ENCODE measurements at places on chromosomes 1 and 21.

- DNase-seq: no peak
Observed at GRCh38 chr1:155202731-155203515, 4.8 kb downstream of the THBS3 start.

DNA sequence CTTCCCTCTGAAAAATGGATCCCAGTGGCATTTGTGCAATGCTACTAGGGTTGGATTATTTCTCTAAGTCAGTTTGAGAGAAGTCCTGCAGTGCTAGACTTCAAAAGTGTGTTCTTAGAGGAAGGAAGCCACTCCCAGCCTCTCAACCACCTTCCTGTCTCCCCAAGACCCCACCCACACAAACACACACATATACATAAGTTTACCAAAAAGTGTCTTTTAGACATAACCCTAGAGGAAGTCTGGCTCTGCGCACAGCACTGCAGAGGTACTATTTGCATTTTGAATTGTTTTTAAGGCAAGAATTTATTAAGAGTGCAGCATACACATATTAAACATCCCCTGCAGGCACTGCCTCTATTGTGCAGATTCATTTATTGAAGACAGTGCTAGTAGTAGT lies 127.3 kb downstream of the HHIPL2 start:
- no peak for DNase-seq

DNA sequence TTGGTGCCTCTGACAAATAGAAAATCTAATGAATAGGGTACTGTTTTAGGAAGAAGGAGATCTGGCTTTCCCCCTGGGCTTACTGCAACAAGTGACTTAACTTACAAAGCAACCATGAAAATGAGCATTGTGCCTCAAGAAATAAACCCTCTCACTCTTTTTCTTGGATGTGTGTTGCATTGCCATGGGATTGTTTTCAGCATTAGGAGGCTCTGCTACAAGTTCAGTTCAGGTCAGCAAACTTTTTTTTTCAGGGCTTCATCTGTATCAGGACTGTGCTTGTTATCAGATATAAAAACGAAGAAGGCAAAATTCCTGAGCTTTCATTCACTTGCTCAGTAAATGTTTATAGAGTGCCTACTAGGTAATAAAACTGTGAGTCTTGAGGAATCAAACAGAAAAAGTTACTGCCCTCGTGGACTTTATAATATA lies 37.8 kb upstream of the DOCK7 start:
- DNase-seq: no peak

DNA sequence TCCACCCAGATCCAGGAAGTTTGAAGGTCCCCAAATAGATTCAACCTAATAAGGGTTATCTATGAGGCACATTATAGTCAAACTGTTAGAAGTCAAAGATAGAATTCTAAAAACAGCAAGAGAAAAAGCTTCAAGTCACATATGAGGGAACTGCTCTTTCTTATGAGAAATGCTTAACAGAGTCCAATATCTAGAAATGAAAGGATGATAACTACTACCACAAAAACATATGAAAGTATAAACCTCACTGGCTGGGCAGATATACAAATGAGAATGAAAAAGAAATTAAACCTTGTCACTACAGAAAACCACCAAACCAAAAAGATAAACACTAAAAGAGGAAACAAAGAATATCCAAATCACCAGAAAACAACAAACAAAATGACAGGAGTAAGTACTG lies 201.8 kb downstream of the KCNH1 start:
- no peak for DNase-seq

DNA sequence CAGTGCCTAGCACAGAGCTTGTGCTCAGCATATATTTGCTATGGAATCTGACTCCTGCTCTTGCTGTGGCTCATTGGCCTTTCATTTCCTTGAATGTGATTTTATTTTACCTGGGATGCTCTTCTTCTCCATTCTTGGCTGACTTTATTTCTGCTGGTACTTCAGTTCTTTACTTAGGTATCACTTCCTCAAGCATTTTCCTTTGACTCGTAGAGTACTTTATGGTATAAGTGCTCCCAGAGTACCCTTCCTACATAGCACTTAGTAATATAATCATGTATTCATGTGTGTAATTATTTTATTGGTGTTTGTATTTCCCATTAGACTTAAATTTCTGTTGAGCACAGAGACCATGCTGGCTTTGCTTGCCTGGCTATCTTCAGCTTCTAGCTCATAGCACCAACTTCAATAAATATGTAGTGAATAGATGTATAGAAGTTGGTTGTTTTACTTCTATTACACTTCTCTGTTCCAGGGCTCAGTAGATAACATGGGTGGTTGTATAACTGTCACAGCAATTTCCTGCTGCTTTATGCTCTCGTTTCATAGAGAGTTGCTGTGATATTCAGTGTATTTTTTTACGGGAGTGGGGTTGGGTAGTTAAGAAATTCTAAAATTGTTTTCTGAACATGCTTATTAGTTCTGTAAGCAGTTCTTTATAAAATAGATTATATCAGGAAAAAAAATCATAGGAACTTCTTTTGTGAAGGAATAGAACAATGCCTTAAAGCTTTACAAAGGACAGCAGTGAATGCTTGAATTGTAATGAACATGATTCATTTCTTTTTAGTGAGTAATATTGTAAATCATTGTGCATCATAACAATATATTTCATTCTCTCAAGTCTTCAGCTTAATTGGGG lies 112.2 kb downstream of the NEK7 start:
- DNase-seq: no peak

DNA sequence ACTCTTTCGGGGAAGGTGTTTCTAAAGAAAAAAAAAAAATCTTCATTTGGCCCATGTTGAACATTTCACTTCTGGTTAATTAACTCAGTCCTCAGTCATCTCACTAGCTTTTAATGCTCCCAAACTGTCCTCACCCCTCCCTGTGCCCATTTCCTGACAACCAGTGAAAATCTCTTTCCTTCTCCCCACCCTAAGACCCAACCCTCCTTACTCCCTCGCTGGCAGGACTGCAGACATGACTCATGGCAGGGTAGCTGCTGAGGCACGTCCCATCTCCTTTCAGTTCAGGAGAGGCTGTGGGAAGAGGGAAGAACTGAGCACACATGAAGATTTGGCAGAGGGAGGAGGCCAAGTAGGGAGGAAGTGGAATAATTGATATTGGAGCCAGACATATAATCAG lies 12.6 kb downstream of the PKP1 start:
- no peak for DNase-seq

DNA sequence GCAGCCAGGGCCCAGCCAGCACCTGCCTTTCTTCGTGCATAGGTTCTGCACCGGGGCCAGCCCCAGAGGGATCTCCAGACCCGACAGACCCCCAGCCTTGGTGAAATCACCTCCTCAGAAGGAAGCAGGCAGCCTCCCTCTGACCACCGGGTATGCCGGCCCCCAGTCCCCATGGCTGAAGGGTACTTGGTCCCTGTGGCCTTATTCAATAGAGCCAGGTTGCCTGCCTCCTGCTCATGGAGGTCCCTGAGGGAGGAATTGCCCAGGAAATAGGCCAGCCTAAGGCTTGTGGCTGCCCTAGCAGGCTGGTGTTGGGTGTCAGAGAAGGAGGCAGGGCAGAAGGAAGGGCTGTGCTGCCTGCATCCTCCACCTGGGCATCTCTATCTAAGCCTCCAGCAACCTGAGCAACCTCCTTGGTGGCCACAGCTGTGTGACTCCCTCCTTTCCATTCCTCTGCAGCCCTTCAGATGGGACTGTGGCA lies 338.2 kb upstream of the VAMP3 start:
- DNase-seq: no peak

DNA sequence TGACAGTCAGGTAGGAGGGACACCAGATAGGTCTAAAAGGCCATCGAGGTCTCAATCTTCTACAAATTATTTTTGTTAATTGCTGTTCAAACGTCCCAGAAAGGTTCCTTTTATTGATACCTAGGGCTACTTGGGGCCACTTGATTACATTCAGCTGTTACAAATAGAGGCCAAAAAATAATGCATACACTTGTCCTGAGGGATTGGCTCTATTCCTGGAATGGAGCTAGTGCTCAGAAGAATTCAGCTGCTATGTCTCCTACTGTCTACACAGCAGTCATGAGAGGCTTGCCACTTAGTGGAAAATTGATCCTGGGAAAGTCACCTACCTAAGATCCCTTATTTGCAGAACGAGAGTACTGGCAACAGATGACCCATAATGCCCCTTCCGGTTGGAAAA lies 498.3 kb downstream of the ADGRL2 start:
- DNase-seq: no peak

- DNase-seq: no peak
Observed at GRCh38 chr1:10538646-10539355, 64.1 kb downstream of the PEX14 start.

- DNase-seq: no peak
Observed at GRCh38 chr1:12285496-12286143, 55.8 kb downstream of the VPS13D start.

DNA sequence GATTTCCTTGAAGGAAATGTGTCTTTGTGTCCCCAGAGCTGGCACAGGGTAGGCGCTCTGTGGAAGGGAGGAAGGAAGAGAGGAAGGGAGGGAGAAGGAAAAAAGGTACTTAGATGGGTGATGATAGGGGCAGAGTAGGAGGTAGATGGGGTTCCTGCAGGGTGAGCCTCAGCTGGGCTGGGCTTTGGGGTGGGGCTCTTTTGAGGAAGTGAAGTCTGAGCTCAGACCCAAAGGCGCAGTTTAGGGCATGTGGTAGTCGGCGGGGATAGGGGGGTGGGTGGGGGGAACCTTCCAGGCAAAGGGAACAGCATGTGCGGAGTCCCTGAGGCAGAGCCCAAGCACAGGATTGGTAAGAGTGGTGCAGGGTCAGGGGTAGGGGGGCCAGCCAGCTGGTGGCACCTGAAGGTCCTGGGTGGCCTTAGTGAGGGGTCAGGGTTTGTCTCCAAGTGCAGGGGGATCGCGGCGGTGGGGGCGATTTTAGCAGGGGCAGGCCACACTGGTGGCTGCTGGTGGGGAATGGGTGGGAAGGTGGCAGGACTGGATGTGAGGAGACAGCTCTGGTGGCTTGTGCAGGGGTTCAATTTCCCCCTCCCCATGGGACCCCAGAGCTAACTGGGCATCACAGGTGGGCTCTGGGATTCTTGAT lies 8.4 kb upstream of the HTR6 start:
- DNase-seq: no peak

DNA sequence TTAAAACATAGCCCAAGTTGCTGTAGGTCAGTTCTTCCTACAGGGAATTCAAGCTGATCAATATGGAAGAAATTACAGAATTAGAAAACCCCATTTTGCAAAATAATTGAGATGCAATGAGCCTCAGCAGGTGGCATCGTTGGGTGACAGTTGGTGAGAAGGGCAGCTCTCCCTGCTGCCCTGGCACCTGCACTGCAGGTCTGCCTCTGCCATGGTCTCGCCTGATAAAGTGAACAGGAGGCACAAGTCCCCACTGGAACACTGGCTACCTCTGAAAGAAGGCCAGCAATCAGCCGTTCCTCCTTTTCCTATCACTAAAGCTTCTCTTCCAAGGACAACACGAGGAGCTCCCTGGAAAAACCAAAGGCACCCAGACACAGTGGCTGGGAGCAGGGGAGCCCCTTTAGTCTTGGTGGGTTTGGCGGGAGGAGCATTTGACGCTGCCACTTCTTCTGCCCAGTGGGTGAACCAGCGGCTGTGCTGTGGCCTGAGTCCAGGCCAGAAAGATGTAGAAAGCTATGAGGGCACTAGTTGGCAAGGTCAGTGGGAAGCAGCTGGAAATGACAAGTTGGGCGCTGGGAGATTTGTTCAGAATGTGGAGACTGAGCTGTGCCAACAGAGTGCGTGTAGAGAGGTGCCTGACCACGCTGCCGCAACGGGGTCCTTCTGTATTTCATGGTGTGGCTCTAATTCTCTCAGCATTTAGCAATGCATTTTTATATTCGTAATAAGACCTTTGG lies 93.1 kb downstream of the RIPK4 start:
- no peak for DNase-seq

DNA sequence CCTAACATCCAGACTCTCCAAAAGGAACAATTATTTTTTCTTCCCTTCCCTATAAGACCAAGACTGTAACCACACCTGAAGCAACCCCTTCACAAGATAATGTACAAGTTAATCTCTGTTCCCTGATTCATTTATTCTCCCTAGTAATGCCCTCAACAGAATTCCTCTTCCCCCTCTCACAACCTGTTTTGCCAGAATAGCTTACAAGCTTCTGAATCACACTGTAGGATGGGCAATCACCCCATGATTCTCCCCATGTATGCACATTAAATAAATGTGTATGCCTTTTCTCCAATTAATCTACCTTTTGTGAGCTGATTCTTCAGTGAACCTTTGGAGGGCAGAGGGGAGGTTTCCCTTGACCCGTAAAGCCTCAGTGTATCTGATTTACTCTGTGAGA lies 20.9 kb upstream of the RNF11 start:
- DNase-seq: no peak

DNA sequence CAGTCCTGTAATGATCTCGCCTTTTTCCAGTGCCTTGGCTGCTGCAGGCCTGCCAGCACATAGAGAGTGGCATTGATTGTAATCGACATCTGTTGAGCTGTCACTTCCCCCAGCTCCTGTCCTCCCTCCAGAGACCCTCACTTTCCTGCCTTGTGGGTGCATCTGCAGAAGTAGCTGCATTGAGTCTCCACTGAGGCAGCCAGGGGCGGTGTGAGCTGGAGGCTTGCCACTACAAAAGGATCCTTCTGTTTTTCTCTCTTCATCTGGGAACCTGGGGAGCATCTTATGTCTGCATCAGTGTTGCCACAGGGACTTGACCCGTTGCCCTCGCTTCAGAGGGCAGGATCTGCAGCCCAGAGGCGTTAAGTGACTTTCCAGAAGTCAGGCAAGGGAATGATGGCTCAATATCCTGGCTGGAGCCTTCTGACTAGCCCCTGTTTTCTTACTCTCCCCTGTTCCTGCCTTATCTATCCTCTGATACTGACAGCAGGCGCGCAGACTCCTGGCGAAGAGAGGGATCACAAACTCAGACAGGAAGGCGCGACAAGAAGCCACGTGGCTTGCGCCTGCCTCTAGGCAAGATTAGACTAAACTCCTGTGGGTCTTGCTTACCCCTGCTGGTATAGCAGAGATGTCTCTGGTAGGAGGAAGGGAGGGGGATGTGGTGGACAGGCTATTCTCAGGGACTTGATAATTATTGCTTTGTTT lies 13.3 kb upstream of the FMOD start:
- DNase-seq: no peak

- DNase-seq: no peak
Observed at GRCh38 chr1:162171111-162171510, 101.6 kb downstream of the NOS1AP start.

GRCh38 chr1:147625362-147625995 lies 44.8 kb downstream of the ACP6 start:
- no peak for DNase-seq

- no peak for DNase-seq
Observed at GRCh38 chr1:182245040-182245439, 146.6 kb downstream of the GLUL start.

- no peak for DNase-seq
Observed at GRCh38 chr1:59178339-59179187, 118.3 kb upstream of the FGGY start.

GRCh38 chr1:230185076-230186001 lies 118.3 kb downstream of the GALNT2 start:
- DNase-seq: peak; percentile 13

GRCh38 chr21:36310016-36310415 lies 10.0 kb upstream of the MORC3 start:
- DNase-seq: peak; percentile 51

All from activated T-cell treated with anti-CD3 and anti-CD28 coated beads, Interleukin-2, amount 50 U/mL, for 48 hours (primary cell).